ENCODE measurements at places on chromosomes 4 and X.

DNA sequence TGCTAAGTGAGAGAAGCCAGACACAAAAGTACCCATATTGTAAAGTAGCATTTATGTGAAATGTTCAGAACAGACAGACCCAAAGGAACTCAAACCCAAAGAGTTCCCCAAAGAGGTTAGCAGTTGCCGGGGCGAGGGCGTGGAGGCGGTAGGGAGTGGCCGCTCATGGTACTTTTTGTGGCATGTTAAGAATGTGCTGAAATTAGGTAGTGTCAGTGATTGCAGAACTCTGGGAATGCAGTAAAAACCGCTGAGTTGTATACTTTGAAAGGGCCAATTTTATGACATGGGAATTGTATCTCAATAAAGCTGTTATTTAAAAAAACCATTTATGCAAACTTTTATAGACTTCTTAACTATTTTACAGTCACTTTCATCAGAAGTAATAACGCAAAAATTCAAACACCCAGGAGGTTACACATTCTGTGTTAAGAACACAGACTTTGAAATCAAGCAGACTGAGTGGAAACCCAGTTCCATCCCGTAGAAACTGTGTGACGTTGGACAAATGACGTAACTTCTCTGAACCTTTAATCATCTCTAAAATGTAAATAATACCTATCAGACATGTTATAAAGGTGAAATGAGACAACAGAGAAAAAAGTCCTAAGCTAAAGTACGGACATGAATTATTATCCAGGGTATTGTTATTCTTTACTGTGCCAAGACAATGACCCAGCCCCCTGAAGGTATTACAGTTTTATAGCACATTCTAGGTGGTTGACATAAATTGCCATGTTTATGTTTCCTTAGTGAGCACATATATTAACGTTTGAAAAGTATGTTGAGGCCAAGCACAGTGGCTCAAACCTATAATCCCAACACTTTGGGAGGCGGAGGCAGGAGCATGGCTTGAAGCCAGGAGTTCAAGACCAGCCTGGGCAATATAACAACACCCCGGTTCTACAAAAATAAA lies 19.7 kb downstream of the ZFP42 start:
- no peak for DNase-seq

GRCh38 chrX:7083468-7084396 lies 63.8 kb upstream of the STS start:
- DNase-seq: peak; percentile 83

GRCh38 chr4:15875663-15876460 lies 62.7 kb downstream of the FGFBP1 start:
- no peak for DNase-seq

- DNase-seq: no peak
Measured at GRCh38 chrX:9738151-9738550, 27.5 kb downstream of the GPR143 start.

- no peak for DNase-seq
Measured at GRCh38 chrX:44971674-44972073, 98.7 kb downstream of the KDM6A start.

GRCh38 chr4:141605425-141605856 lies 30.9 kb upstream of the IL15 start:
- no peak for DNase-seq

DNA sequence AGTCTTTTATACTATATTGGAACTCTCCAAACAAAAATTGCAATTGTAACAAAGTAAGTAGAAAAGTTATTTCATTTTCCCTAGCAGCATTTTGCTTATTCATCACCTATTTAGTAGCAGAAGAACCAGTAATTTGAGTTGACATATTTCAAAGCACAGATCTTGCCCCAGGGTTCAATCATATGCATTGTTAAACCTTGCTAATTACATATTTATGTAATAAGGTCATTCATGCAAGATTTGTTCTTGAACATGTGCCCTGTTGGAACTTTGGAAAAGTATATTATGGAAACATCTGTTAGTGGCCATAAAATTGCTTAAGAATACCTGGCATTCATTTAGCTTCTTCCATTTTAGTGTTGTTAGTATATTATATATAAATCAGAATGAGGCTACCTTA lies 191.7 kb downstream of the TLL1 start:
- no peak for DNase-seq

GRCh38 chrX:12866451-12867377 lies at the start of gene TLR7:
Gene TLR7, plus strand, starts transcription at chrX:12867072. Its CDS starts 507 bp downstream, at chrX:12867579.
- no peak for DNase-seq

DNA sequence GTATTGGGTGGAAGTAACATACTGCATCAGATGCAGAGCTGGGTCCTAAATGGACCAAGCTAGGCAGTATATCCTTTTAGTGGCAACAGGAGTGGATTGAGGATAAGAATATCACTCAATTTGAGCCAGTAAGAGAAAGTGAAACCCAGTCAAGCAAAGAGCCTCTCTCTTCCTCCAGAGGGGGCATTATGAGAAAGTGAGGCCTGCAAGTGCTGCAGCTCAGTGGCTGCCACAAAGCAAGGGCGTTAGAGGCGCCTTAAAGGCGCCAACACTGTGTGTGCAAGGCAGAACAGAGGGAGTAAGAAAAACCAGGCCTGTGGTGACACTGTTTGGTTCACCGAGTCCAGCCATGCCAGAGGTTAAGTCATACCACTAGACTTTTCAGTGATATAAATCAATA lies 17.5 kb downstream of the STX18 start:
- DNase-seq: no peak

GRCh38 chrX:103793545-103793940 lies 16.9 kb downstream of the PLP1 start:
- DNase-seq: no peak

- DNase-seq: no peak
Measured at GRCh38 chrX:86148594-86148993, 343 bp downstream of the DACH2 start.

DNA sequence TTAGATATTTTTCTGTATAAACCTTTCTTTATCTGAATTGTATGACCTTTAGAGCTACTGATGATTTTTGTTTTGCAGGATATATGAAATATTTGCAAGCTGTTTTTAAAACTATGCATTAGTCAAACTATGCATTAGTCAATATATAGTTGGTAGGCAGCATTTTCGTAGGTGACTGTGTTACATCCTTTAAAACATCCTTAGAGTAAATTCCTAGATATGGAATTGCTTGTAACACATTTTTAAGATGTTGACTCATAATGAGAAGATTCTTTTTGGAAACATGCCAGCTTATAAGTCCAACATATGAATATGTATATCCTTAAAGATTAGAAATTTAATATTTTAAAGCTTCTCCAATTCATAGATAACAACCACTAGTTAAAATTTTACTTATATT lies 1768.5 kb downstream of the PCDH7 start:
- DNase-seq: peak; percentile 23
